Amniotic epithelial cell (primary cell): ENCODE measurements at places on chromosomes 2 and 18.

DNA sequence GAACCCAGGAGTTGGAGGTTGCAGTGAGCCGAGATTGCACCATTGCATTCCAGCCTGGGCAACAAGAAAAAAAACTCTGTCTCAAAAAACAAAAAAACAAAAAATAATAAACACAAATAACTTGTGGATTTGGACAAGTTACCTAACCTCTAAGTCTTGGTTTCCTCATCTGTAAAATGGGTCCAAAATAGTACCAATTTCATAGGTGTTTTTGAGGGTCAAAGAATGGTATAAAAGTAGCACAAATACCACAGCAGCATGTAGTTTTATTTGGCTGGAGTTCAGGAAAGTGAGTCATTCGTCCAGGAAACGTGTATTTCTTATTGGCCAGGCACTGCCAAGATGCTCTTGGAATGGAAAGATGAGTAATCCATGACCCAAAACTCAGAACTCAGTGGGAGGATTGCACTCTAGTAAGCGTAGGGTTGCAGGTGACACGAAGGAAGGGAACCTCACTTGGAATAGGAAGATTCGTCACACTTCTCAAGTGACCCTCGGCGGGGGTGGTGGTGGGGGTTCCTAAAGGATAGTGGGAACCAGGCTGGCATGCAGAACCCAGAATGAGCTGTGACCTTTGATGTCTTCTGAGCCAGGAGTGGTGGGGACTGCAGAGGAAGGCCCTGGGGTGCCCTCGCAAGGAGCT is 24.4 kb downstream of the GRHL1 start:
- peak; percentile 97 for DNase-seq

DNA sequence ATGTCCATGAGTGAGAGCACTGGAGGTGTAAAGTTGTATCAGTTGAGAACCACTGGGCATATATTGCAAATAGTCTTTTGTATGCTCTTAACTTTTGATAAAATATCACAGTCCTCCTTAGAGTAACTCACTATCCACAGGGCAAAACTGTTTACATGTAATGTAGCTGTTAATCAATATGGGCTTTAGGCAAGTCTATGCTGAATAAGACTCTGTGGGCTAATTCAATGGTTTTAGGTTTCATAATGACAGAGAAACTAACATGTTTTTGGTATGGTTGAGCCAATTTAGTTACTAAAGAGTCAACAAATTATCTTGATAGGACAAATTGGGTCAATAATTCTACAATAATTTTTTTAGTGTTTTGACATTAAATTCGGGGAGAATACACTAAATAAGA is 1134.9 kb upstream of the FAM98A start:
- no peak for DNase-seq

GRCh38 chr2:11553661-11554398 is 20.0 kb downstream of the GREB1 start:
- peak; percentile 63 for DNase-seq

- DNase-seq = no peak
These were observed 34.8 kb upstream of the SP5 start for GRCh38 chr2:170680172-170680941.

- no peak for DNase-seq
These were observed 23.5 kb downstream of the C1D start for GRCh38 chr2:68039317-68039716.

DNA sequence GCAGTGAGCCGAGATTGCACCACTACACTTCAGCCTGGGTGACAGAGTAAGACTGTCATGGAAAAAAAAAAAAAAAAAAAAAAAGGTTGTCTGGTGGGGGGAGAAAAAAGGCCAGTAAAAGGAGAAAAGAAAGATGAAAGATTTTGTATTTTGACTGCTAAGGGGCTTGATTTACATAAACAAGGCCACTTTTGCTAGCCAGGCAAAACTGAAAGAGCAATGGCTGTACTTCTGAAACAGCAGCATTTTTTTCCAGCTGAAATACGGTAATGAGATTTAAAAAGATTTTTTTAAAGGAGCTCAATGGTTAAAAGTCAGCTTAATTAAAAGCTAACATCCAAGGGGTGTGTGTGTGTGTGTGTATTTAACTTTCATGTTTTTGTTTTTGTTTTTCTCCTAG is 11.3 kb upstream of the OXER1 start:
- DNase-seq = no peak

DNA sequence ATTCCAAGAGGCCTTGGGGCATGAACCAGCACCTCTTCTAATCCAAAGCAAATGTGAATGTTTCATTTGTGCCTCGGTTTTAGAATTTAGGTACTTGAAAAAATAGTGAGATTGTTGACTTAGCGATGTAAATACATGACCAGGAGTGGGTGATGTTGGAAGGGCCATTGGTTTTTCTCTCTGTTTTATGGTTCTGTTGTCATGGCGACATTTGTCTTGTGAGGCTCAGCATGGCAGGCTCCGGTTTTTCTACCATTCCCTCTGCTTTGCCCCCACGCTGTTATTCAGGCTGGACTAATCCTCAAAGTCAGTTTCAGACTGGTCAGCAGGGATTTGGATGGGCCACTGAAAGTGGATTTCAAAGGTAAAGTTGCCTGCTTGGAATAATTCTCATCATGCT is 255.4 kb downstream of the ALPK2 start:
- DNase-seq = no peak

DNA sequence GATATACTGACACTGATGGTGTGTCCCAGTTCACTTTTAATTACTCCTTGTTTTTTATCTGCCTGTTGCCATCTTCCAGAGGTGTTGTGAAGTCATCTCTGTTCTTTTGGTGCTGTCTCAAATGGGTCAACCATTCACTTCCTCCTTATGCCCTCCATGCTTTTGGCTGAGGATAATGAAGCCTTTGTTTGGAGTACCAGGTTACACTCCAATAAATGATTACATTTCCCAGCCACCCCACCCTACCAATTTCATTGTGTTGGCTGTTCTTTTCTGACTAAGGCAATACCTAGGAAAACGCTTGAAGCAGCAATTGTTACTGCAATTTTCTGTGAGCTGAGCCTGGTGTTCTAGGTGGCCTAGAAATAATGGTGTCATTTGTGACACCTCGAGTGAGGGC is 29.8 kb upstream of the ACTG2 start:
- DNase-seq = no peak
